G401 (cell line): ENCODE measurements at places on chromosomes 6 and 20.

- DNase-seq = no peak
Measured at GRCh38 chr6:34890533-34890925, 1.5 kb downstream of the ANKS1A start.

DNA sequence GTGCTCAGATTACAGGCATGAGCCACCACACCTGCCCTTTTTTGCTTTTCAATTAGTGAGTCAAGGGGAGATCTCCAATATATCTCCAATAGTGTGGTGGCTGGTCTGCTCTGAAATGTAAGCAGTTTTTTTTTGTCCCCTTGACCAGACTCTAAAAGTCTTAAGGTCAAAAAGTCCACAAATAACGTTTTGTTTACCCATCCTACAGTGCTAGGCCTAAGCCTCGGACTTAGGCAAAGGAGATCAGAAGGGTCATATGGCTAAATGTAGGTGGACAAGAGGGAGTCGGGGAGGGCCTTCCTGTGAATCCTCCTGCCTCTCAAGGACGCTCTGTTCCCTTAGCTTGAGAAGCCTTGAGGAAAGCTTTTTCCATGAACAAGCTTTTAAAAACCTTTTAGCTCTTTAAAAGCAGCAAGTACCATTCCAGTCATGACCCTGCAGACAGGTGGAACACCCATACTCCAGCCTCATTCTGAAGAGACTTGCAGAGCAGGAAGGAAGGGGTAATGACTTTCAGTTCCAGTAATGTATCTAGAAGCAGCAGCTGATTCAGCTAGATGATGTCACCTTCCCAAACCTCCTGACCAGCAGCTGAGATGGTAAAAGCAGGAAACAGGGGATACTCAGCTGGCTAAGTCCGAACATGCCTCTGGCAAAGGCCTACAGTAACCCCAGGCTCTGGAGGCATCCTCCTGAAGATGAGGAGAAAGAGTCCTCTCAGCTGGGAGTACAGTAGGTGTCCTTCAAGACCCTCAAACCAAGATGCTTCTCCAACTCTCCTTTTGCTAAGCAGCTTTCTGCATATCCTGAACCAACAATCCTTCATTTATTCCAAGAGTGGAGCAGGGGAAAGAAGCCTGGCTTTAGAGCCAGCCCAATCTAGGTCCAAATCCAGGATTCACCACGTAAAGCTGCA, 23.6 kb downstream of the BCL2L1 start:
- peak; percentile 75 for DNase-seq

DNA sequence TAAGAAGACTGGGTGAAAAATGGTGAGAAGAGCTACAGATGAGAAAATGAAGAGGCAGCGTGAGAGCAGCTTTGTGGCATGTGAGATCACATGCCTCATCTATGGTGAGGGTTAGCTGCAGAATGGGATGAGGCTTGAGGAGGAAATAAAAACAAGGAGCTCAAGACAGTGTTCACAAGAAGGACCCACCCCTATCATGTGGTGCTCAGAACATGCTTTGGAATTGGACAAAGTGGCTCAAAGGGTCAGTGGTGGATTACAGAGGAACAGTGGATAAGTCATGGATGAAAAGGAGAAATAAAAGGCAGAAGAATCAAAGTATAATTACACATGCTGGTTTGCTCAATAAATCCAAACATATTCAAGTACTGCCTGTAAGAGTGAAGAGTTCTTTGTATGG, 126.9 kb upstream of the UST start:
- no peak for DNase-seq

DNA sequence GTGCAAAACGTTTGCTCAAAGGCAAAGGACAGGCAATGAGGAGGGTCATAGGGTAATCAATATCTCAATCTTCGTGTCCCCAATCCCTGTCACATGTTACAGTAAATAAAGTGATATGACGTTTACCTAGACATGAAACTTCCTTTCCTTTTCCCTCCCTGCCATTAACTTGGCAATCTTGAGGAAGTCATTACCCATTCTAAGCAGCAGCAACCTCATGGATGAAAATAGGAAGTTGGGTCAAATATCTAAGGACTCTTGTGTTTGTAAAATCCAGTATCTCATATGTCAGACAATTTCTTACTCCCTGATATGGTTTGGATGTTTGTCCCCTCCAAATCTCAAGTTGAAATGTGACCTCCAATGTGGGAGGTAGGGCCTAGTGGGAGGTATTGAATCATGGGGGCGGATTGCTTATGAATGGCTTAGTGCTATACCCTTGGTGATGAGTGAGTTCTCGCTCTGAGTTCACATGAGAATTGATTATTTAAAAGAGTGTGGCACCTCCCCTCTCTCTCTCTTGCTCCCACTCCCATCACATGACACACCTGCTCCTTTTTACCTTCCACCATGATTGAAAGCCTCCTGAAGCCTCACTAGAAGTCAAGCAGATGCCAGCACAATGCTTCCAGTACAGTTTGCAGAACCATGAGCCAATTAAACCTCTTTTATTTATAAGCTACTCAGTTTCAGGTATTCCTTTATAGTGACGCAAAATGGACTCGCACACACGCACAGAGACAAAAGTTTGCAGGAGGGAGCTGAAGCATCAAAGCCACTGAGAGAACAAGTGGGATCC, 545.9 kb upstream of the JARID2 start:
- no peak for DNase-seq

GRCh38 chr6:148313488-148313887, 29.1 kb upstream of the SASH1 start:
- no peak for DNase-seq

GRCh38 chr6:60867548-60867947, 1418.5 kb downstream of the KHDRBS2 start:
- no peak for DNase-seq

- DNase-seq = no peak
Measured at GRCh38 chr6:85192596-85192995, 257.3 kb upstream of the NT5E start.

DNA sequence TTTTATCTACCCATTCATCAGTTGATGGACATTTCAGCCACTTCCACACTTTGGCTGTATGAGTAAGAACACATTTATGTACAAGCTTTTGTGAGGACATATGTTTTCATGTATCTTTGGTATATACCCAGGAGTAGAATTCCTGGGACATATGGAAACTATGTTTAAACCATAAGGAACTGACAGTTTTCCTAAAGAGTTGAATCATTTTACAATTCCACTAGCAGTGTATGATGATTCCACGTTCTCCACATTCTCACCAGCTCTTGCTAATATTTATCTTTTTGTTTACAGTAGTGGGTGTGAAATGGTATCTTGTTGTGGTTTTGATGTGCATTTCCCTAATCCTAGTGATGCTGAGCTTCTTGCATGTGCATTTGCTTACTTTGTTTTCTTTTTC, 338.1 kb downstream of the PLCB1 start:
- no peak for DNase-seq

DNA sequence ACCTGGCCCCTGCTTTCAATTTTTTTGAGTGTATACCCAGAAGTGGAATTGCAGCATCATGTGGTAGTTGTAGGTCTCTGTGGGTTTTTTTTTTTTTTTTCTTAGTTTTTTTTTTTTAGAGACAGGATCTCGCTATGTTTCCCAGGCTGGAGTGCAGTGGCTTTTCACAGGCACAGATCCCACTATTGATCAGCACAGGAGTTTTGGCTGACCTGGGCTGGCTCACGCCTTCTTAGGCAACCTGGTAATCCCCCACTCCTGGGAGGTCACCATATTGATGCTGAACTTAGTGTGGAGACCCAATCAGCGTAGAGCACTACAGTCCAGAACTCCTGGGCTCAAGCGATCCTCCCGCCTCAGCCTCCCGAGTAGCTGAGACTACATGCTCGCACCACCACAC, 25.9 kb downstream of the MTO1 start:
- no peak for DNase-seq

- DNase-seq = no peak
Measured at GRCh38 chr6:45870531-45870930, 145.1 kb downstream of the CLIC5 start.

GRCh38 chr6:367298-367794, 24.2 kb upstream of the IRF4 start:
- DNase-seq = no peak

DNA sequence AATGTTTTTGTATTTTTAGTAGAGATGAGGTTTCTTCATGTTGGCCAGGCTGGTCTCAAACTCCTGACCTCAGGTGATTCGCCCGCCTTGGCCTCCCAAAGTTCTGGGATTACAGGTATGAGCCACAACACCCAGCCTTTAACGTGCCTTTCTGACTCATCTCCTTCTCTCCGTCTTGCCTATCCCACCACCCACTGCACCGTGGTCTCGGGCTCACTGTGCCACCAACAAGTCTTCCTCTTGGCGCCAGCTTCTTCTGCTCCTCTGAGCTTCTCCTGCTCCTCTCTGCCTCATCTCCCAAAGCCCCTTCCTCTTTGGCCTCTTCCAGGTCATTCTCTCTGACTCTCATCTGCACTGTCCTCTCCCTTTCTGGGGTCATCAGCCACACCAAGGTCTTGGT, 41.0 kb downstream of the TMEM242 start:
- DNase-seq = no peak
